Cortex of kidney (tissue), 1 donor: ENCODE measurements at places on chromosomes 11 and 22.
A peak's percentile ranks its signal among the peaks of the same experiment; 100 is the strongest.

GRCh38 chr11:68460741-68461574, at the start of gene PPP6R3:
Gene PPP6R3, plus strand, starts transcription at chr11:68460752. Its CDS starts 76,913 bp downstream, at chr11:68537665.
- peak; percentile 71 for DNase-seq

- DNase-seq, result no peak
These were observed 555.8 kb downstream of the BUD13 start for GRCh38 chr11:116217006-116217405.

- DNase-seq, result no peak
These were observed at the start of gene SHANK3 for GRCh38 chr22:50672471-50673230. Gene SHANK3, plus strand, starts transcription at chr22:50672823.

- DNase-seq, result no peak
These were observed 87.6 kb upstream of the FSHB start for GRCh38 chr11:30143098-30143705.
